Placental pericyte (primary cell): ENCODE measurements at places on chromosomes 2 and 18. TPM values are rescaled to one million over a fixed set of nuclear protein-coding genes. Genes with fewer than 3 reads are reported as not detected.

Gene ELOA2
- total RNA-seq = not detected in 2 replicates

Gene FAM210A
- total RNA-seq = 25.5 and 27.1 TPM in 2 replicates

Gene BMP10
- total RNA-seq = 0.44 TPM in 1 of 2 replicates, not detected in the other

Gene CNRIP1
- total RNA-seq = 39.5 and 42.2 TPM in 2 replicates

Gene TTR
- total RNA-seq = not detected in 2 replicates

Gene SCYGR4
- total RNA-seq = not detected in 2 replicates

Gene EFEMP1
- 20.2 and 658 TPM in 2 replicates for total RNA-seq

Gene AKAIN1
- total RNA-seq = not detected in 2 replicates

Gene ABCG5
- not detected in 2 replicates for total RNA-seq

Gene DSEL
- 13.8 and 60.4 TPM in 2 replicates for total RNA-seq

Gene PSD4
- 0.66 and 1.1 TPM in 2 replicates for total RNA-seq

Gene CYB5A
- total RNA-seq = 23.5 and 142 TPM in 2 replicates

Gene GRHL1
- 0.14 and 0.22 TPM in 2 replicates for total RNA-seq

Gene UGT1A8
- not detected in 2 replicates for total RNA-seq

Gene NPAS2
- total RNA-seq = 17.2 and 27.4 TPM in 2 replicates

Gene CRYBA2
- not detected in 2 replicates for total RNA-seq
